ENCODE measurements at places on chromosomes 7 and 10. TPM values are rescaled to one million over a fixed set of nuclear protein-coding genes. Genes with fewer than 3 reads are reported as not detected.

LIPK gene
- not detected for total RNA-seq

ERVW-1 gene
- not detected for total RNA-seq

XRCC2 gene
- 9.7 TPM for total RNA-seq

AKR1C8 gene
- total RNA-seq, result 1.5 TPM

SSBP1 gene
- total RNA-seq, result 125 TPM

PPP1R17 gene
- total RNA-seq, result not detected

LIPJ gene
- total RNA-seq, result not detected

FFAR4 gene
- total RNA-seq, result not detected

NUTM2E gene
- total RNA-seq, result 0.18 TPM

PRSS37 gene
- total RNA-seq, result not detected

TRIM50 gene
- not detected for total RNA-seq
